ENCODE measurements at places on chromosomes 4 and X. TPM values are rescaled to one million over a fixed set of nuclear protein-coding genes. Genes with fewer than 3 reads are reported as not detected.

Gene HTN3
- not detected for total RNA-seq

GRCh38 chr4:155787113-155787710, 28.4 kb downstream of the GUCY1B1 start:
- H3K36me3 ChIP-seq = no peaks in the 10 kb centered on the region
- peaks cover 17% of the 10 kb centered on the region for H3K4me1 ChIP-seq
- no peak overlapping the region for H3K4me3 ChIP-seq
- no peak overlapping the region for H3K27ac ChIP-seq
- DNase-seq = peak; percentile 79

Gene SPACA5B
- not detected for total RNA-seq

- H3K27me3 ChIP-seq = no peaks in the 10 kb centered on the region
- no peak overlapping the region for H3K27ac ChIP-seq
- H3K4me3 ChIP-seq = no peak overlapping the region
These were observed 844.2 kb downstream of the RAPGEF2 start for GRCh38 chr4:159946983-159947615.

- no peaks in the 10 kb centered on the region for H3K27me3 ChIP-seq
- H3K36me3 ChIP-seq = peaks cover under 1% of the 10 kb centered on the region
- H3K27ac ChIP-seq = no peak overlapping the region
- peaks cover 74% of the 10 kb centered on the region for H3K4me1 ChIP-seq
- no peak for DNase-seq
These were observed 40.3 kb downstream of the IRF2 start for GRCh38 chr4:184434021-184434420.

- H3K4me3 ChIP-seq = no peak overlapping the region
- no peak overlapping the region for H3K27ac ChIP-seq
- no peaks in the 10 kb centered on the region for H3K27me3 ChIP-seq
- H3K36me3 ChIP-seq = no peaks in the 10 kb centered on the region
- H3K4me1 ChIP-seq = no peaks in the 10 kb centered on the region
These were observed 12.6 kb downstream of the CAPN6 start for GRCh38 chrX:111257733-111258132.

Gene TMSB15B
- not detected for total RNA-seq

- H3K4me3 ChIP-seq = no peak overlapping the region
- H3K27me3 ChIP-seq = no peaks in the 10 kb centered on the region
- H3K36me3 ChIP-seq = no peaks in the 10 kb centered on the region
- DNase-seq = no peak
- no peak overlapping the region for H3K27ac ChIP-seq
These were observed 38.1 kb upstream of the NOCT start for GRCh38 chr4:138977524-138977923.

DNA sequence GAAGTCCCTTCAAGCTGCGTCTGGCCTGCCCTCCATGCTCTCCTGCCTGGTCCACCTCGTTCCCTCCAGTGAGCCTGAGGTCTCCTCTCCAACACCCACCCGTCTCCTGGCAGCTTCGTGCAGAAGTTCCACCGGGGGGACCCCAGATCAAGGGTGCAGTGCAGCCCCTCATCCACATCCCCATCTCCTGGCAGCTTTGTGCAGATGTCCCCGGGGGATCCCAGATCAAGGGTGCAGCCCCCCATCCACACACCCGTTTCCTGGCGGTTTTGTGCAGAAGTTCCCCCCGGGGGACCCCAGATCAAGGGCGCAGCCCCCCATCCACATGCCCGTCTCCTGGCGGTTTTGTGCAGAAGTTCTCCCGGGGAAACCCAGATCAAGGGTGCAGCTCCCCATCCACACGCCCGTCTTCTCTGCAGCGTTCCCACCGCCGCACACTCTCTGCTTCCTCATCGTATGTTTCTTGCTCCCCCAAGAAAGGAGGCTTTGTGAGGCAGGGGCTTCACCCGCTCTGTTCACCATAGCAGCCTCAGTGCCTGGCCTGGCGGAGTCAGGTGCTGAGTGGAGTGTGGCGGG, 35.7 kb downstream of the PIGG start:
- H3K27ac ChIP-seq = no peak overlapping the region
- no peaks in the 10 kb centered on the region for H3K4me1 ChIP-seq

- no peak overlapping the region for H3K27ac ChIP-seq
- no peak overlapping the region for H3K4me3 ChIP-seq
- H3K4me1 ChIP-seq = no peaks in the 10 kb centered on the region
- DNase-seq = no peak
- H3K36me3 ChIP-seq = no peaks in the 10 kb centered on the region
- H3K27me3 ChIP-seq = no peaks in the 10 kb centered on the region
These were observed 71.3 kb upstream of the PUDP start for GRCh38 chrX:7219153-7219705.

GRCh38 chr4:53616219-53616618, 24.9 kb upstream of the LNX1 start:
- H3K36me3 ChIP-seq = no peaks in the 10 kb centered on the region
- H3K4me3 ChIP-seq = no peak overlapping the region
- no peaks in the 10 kb centered on the region for H3K27me3 ChIP-seq
- no peak overlapping the region for H3K27ac ChIP-seq
- H3K4me1 ChIP-seq = no peaks in the 10 kb centered on the region

GRCh38 chr4:123352240-123352945, 44.2 kb upstream of the SPRY1 start:
- H3K27me3 ChIP-seq = no peaks in the 10 kb centered on the region
- no peak overlapping the region for H3K27ac ChIP-seq
- no peaks in the 10 kb centered on the region for H3K36me3 ChIP-seq
- H3K4me3 ChIP-seq = no peak overlapping the region

DNA sequence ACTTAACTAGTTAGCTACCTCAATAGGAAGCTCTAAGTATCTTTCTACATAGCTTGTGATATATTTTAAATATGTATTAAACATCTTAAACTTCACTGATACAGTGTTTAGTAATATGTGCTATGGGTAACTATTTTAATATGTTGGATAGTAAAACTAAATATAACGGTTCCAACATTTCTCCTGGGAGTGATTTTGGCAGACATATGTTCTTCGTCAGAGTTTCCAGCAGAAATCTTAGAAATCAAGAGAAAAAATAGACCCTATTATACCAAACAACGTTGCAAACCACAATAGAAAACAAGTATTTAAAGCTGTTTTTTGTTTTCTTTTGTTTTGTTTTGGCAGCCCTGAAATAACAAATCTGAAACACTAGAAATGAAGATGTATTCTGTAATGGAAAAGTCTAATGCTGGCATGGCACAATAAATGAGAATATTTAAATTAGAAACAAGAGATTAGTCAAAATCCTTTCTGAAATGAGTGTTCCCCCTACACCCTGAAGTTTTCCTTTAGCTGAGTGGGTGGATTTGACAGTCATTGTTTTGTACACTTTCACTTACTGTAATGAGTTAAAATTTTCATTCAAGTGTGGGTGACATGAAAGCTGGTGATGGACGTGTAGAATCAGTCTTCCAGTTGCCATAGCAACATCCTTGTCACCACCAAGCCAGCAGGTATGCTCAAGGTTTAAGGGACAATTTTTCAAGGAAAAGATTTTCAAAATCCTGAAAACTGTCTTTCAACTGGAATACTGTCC, 233.5 kb downstream of the SCFD2 start:
- no peaks in the 10 kb centered on the region for H3K36me3 ChIP-seq
- H3K4me1 ChIP-seq = peaks cover 18% of the 10 kb centered on the region
- no peaks in the 10 kb centered on the region for H3K27me3 ChIP-seq
- DNase-seq = no peak

DNA sequence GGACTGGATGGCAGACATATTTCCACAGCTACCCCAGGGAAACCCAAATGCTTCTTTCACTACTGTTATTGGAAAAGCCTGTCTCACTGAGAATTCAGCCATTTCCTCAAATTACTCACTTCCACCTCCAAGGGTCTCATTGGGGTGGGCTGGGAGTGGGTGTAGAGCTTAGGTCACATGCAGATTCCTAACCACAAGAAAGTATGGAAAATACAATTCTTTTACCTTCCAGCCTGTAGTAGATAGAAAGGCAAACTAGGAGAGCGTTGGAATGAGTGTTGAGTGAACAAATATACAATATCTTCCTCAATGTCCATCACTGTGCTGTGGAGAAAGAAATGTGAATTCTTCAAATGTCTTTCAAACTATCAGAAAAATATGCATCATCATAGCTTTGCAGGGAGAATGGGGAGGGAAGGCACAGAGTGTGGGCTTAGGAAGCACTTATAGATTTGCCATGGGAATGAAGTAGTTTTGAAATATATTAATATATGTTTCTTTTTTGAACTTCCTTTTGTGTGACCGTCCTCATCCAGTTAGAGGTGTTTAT, 245.3 kb upstream of the JADE1 start:
- no peak overlapping the region for H3K4me3 ChIP-seq
- H3K4me1 ChIP-seq = peaks cover 28% of the 10 kb centered on the region
- no peaks in the 10 kb centered on the region for H3K36me3 ChIP-seq

DNA sequence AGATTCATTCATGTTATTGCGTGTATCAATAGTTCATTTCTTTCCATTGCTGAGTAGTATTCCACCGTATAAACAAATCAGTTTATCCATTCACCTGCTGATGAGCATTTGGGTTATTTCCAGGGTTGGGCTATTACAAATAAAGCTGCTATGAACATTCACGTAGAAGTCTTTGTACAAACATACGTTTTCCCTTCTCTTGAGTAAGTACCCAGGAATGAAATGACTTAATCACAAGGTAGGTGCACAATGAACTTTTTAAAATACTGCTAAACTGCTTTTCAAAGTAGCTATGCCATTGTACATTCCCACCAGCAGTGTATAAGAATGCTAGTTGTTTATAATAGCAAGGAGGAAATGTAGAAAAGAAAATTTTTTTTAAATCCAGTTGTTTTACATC, 35.9 kb downstream of the SYTL4 start:
- H3K27ac ChIP-seq = no peak overlapping the region
- no peaks in the 10 kb centered on the region for H3K4me1 ChIP-seq
- H3K27me3 ChIP-seq = no peaks in the 10 kb centered on the region
- DNase-seq = no peak

GRCh38 chrX:134733591-134733990, 75.3 kb upstream of the PLAC1 start:
- peaks cover 5% of the 10 kb centered on the region for H3K4me1 ChIP-seq
- no peaks in the 10 kb centered on the region for H3K27me3 ChIP-seq
- no peak for DNase-seq

DNA sequence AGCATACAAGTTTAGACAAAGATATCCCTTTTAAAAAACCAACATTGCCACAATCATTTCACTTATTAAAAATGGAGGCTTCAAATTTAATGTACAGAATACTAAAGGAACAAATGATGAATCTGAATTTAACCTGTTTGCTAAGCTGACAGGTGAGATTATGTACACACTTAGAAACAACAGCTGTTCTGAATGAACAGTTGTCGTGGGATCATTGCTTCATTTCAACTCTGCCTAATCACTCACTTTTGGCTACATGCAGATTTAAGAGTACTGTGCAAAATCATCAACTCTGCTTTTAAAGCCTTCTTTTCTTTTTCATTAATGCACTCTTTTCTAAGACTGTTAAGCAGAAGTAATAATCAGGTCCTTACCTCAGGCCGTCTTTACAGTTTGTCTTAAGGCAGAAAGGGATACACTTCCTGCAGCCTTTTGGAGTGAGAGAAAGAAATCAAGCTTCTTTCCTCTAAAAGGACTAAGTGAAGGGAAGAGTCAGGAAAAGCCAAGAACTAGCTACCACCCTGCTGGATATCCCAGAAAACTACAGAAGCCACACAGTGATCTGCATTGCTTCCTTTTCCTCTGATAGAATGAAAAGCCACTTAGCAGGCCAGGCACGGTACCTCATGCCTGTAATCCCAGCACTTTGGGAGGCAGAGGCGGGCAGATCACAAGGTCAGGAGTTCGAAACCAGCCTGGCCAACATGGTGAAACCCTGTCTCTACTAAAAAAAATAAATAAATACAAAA, 54.7 kb upstream of the NPNT start:
- H3K27ac ChIP-seq = no peak overlapping the region
- no peaks in the 10 kb centered on the region for H3K27me3 ChIP-seq
- no peak overlapping the region for H3K4me3 ChIP-seq

Gene DCAF12L1
- not detected for total RNA-seq

Gene HPGD
- 492 TPM for total RNA-seq

Gene CASK
- total RNA-seq = 82.0 TPM

Gene CHRDL1
- total RNA-seq = 7.0 TPM

Gene RGN
- 2.3 TPM for total RNA-seq

Gene ALB
- not detected for total RNA-seq

Gene SLC30A9
- total RNA-seq = 7.0 TPM

Gene PPP4R3C
- total RNA-seq = not detected

DNA sequence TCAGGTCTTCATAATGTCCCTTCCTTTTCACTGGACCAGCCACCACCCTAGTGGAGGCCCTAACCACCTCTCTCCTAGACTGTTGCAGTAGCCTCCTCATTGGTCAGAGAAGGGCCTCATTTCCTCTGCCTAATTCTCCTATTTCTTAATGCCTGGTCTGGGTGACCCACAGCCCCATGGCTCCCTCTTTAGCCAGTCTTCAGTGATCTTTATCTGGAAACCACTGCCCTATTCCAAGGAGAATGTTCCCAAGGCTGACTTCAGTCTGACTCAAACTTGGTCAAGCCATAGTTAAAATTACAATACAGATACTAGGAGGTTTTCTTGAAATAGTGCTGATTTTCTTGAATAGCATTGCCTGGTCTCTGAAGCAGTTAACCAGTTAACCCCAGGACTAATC, 53.6 kb upstream of the PRPS1 start:
- H3K4me1 ChIP-seq = peaks cover 5% of the 10 kb centered on the region
- no peaks in the 10 kb centered on the region for H3K27me3 ChIP-seq
- H3K36me3 ChIP-seq = no peaks in the 10 kb centered on the region
- DNase-seq = no peak
- H3K27ac ChIP-seq = peak overlapping the region; percentile 64

DNA sequence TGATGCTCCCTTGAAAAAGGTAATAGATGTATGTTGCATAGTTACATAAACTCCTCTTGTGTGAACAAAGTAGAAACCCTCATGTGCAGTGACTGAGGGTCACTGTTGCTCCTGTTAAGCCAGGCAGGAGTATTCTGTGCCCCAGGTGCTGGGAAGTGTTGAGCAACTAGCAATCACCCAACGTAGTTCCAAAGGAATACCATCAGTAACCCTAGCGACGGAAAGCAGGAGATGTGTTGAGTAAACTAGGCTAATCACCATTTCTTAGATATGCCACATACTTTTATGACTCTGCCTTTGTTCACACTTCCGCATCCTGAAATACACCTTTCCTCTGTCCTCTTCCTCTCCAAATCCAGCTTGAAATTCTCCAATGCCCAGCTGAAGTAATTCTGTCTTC, 50.9 kb upstream of the TAB3 start:
- H3K36me3 ChIP-seq = no peaks in the 10 kb centered on the region
- H3K4me3 ChIP-seq = no peak overlapping the region
- H3K27me3 ChIP-seq = no peaks in the 10 kb centered on the region
- no peak overlapping the region for H3K27ac ChIP-seq
- H3K4me1 ChIP-seq = peaks cover 3% of the 10 kb centered on the region

- no peaks in the 10 kb centered on the region for H3K36me3 ChIP-seq
- no peak overlapping the region for H3K4me3 ChIP-seq
- DNase-seq = no peak
These were observed 224.0 kb downstream of the APBB2 start for GRCh38 chr4:40990236-40990898.

- H3K27me3 ChIP-seq = no peaks in the 10 kb centered on the region
- H3K4me1 ChIP-seq = no peaks in the 10 kb centered on the region
- H3K27ac ChIP-seq = no peak overlapping the region
- no peaks in the 10 kb centered on the region for H3K36me3 ChIP-seq
- no peak overlapping the region for H3K4me3 ChIP-seq
These were observed 57.9 kb upstream of the TMPRSS11A start for GRCh38 chr4:68021185-68021584.

Gene ENPEP
- total RNA-seq = 0.72 TPM

Gene TCP11X2
- 0.18 TPM for total RNA-seq

- H3K27ac ChIP-seq = no peak overlapping the region
- no peaks in the 10 kb centered on the region for H3K27me3 ChIP-seq
- DNase-seq = no peak
- no peak overlapping the region for H3K4me3 ChIP-seq
- H3K4me1 ChIP-seq = no peaks in the 10 kb centered on the region
These were observed 7.4 kb downstream of the ZNF81 start for GRCh38 chrX:47844117-47844516.

Measured in stomach (tissue), 19 donors.